ENCODE measurements at places on chromosomes 3 and 15.
A peak's percentile ranks its signal among the peaks of the same experiment; 100 is the strongest.

- no peak for DNase-seq
These were observed 5.3 kb downstream of the FOXP1 start for GRCh38 chr3:71578054-71578751.

DNA sequence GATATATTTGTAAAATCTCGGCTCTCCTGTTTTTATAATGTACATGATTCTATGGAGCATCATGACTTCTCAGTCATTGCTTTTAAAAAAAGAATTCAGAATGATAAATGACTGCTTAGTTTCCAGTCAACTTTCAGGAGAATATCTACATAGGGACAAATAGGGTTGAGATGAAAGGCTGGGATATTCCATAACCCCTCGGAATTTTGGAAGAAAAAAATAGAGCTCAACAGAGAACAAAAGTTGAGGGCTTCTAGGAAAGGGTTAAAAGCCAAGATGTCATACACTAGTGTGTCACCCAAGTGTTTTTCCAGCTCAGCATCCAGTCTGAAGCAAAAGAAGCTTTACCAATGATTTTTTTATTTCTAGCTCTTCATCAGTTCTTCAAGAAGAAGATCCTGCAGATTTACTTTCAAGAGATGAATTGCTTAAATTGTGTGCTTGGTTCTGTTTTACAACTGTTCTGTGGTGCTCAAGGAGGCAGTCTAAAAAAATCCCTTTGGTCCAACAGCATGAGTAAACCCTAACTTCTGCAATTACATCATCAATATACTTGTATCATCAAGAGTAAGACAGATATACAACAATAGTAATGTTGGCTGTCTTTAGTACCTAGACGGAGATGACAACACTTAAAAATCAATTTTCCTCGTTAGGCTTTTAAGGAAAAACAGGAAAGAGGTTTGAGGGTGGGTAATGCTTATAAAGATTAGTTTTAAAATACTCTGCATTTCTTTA, 979 bp downstream of the UNC13C start:
- no peak for DNase-seq

DNA sequence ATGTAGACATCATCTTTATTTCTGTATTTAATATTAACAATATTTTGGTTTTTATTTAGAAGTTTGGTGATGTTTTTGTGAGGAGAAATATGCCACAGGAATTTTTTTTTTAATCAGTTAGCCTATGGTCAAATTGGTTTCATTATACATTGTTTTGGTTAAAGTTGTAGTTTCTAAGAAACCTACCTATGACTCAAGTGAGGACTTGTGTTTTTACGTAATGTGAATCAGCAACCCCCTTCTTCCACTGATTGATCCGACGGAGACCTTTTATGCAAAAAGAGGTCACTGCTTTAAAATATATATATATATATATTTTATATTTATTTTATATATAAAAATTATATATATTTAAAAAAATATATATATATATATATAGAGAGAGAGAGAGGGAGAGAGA, 698.1 kb downstream of the FHIT start:
- no peak for DNase-seq

DNA sequence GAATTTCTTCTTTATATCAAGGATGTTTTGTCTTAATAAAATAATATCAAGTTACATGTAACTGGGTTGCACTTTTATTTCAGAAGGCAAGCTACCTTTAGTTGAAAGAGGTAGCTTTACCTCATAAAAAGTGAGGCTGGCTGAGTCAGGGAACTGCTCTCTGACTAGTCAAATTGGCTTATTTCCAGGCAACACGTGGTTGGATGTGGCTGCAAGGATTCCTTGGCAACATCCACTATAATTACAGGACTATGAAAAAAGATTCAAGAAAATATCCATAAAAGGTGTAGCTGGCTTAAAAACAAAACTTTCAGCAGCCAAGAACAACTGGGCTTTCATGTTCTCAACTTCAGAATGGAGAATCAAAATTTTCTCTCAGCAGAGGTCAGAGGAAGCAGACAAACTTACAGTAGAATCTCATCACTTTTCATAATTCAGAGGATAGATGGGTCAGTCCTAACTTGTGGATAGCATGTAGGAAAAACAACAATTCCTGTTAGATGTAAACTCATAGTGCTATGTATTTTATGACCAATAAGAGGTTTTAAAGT, 779.1 kb downstream of the MECOM start:
- peak; percentile 70 for DNase-seq

DNA sequence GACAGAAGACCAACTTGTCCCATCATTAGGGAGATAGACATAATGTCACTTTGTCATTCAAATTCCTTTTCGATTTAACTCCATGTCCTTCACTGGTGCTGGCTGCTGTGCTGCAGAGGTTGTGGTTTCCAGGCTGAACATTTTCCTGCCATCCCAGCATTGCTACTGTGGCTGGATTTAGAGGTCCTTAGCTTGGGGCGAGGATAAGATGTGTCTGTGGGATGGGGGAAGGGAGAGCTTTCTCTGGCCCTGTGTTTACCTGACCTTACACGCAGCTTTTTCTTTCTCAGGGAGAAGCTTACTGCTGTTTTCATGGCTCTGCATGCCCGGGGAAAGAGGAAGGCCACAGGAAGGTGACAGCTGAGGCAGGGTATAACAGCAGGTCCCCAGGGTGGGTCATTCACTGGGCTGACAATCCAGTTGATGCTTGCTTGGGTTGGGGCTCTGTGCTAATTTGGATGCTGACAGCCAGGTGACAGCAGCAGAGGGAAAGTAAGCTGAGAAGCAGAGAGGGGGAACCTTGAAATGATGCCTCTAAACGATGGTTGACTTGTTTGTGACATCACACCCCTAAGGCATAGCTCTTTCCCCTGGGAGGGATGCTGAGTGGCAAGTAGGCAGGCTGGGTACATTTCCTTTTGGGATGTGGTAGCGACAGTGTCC, 326.9 kb upstream of the CTNNB1 start:
- DNase-seq: no peak

GRCh38 chr3:182795389-182795782, 2.1 kb downstream of the ATP11B start:
- DNase-seq: peak; percentile 48

GRCh38 chr3:109784852-109785631, 447.7 kb upstream of the DPPA4 start:
- no peak for DNase-seq

GRCh38 chr3:48107227-48107626, 81.0 kb downstream of the CDC25A start:
- no peak for DNase-seq

- DNase-seq: no peak
These were observed 27.8 kb downstream of the ATP13A5 start for GRCh38 chr3:193350744-193351143.

DNA sequence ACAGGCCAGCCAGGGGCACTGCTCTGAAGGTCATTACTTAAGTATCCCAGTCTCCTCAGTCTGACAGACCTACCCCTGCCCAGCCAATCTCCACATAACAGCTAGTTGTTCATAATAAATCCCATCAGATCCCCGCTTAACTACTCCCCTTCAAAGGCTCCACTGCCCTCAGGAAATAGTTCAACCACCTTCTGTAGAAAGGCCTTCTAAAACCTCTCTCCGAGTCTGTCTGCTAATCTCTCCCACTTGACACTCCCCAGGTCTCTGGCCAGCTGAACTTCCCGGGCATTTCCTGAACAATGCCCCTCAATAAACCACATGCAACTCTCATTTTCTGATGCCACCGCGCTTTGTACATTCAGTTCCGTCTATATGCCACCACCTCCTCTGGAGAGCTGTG, 6.0 kb downstream of the PRC1 start:
- DNase-seq: no peak

DNA sequence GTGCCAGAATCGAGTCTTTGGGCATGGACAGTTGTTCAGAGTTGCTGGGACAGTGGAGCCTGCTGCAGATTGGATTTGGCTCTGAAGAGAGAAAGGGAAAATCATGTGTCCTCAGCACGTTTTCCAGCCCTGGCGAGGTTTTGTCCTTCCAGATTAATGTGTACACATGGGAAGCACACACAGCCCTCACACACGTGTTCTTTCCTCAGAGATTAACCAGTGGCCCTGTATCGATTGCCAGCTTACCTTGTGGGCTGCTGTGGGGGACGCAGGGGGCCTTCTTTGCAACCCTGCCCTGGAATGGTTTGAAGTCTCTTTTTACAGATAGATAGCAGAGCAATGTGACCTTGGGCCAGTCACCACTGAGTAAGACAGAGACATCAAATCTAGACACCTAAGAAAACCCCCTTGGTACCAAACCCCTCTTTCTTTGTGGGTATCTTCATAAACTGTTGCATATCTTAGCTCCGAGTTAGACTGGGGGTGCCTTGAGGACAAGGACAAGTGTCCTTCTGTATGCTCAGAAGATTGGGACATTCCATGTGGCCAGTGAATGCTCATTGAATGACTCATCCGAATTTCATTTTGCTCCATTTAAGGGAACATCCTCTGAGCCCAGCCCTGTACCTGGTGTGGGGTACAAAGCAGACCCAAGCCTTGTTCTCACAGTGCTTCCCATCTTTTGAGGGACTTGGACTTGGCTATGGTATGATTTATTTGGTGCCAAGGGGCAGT, 48.0 kb downstream of the SMAD6 start:
- DNase-seq: no peak

DNA sequence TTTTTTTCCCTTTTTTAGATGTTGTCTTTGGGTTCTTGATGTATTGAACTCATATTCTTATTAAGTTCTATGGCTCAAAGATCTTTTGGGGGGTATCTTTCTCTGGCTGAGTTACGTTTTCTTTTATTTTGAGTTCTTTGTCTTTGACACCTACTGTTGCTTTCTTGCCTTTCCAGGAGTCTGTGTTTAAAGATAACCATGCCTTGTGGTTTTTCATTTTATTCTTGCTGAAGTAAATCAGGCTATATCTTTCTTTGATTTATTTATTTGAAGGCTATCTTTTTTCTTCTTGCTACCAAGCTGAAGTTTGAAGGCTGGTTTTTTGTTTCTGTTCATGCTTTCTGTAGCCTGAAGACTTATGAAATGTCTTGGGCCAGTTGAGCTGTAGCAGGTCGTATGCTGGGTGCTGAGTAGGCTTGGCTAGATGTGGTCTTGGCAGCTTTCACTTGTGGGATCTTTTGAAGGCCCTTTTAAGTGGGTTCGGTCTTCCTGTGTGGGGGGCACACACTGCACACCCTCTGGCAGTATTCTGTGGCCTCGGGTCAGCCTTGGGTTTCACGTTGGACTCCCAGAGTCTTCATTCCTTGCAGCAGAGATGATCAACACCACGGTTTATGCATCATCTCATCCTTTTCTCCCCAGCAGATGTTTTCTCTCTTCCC, 17.5 kb downstream of the SLCO3A1 start:
- no peak for DNase-seq

- no peak for DNase-seq
These were observed 78.7 kb downstream of the SLC6A1 start for GRCh38 chr3:11071096-11071755.

GRCh38 chr15:52397118-52397517, 101.5 kb upstream of the MYO5C start:
- no peak for DNase-seq

DNA sequence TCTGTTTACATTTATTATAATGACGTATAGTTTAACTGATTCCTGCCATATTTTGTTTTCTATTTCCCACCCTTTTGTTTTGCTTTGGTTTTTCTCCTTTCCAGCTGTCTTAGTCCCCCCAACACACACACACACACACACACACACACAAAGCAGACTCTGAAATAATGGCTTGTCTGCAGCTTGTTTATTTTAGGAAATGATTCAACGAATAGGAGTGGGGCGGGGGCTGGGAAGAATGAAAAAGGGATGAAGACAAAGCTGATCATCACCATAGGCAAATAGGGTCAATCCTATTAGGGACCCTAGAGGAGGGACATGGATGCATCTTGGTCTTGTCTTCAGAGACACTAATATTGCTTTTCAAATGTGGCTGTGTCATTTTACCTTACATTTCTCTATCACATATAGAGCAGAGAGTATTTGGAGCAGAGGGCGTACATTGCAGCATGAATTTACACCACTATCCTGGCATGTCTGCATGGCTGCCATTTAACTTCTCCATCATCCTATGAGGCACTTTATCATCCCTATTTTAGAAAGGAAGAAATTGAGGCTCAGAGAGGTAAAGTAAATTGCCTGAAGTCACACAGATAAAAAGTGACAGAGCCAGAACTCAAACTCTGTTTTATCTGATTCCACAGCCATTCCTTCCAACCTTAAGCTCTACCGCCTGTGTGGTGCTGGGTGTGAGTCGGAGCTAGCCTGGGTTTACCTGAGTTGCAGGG, 147.2 kb upstream of the TPM1 start:
- no peak for DNase-seq

DNA sequence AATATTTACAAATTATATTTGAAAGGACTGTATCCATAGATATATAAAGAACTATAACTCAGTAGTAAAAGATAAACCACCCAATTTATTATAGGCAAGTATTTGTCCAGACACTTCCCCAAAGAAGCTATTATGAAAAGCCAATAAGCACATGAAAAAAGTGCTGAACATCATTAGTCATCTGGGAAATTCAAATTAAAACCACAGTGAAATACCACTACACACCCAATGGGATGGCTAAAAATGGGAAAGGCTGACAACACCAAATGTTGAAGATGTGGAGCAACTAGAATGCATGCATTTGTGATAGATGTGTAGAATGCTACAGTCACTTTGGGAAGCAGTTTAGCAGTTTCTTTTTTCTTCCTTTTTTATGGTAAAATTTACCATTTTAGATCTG, 147.0 kb downstream of the PDE8A start:
- no peak for DNase-seq

GRCh38 chr15:39593656-39594445, 13.0 kb downstream of the THBS1 start:
- DNase-seq: no peak

- DNase-seq: no peak
These were observed 49.9 kb downstream of the TRPM1 start for GRCh38 chr15:31051496-31052080.

DNA sequence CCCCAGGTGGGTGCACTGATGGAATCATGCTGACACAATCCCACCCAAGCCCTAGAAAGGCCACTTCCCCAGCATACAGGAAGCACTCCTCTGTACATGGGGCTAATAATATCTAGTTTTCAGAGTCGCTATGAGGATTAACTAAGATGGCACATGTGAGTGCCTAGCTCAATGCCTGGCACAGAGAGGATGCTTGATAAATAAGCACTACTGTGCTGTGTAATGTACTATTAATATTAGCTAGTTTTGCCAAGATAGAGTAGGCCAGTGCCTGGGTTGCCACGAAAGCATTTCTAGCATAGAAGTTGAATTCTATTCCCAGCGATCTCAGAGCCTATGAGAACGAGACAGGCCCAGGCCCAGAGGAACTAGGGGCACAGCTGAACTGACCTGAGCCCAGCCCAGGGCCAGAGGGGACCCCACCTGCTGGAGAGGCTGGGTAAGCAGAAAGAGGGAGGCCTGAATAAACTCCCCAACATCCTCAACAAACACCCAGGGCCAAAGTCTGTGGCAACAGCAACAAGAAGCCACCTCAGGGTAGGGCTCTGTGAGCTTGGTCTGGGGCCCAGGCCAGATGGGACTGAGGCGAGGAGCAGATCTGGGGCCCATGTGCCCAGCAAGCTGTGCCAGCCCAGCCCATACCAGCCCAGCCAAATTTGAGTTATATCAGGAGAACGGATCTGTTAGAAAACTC, 7.6 kb upstream of the SEMA7A start:
- no peak for DNase-seq

- no peak for DNase-seq
These were observed 6.2 kb downstream of the ZNF609 start for GRCh38 chr15:64466408-64467141.

- no peak for DNase-seq
These were observed 512.1 kb downstream of the SHQ1 start for GRCh38 chr3:72336114-72336651.
